ENCODE measurements at places on chromosomes 7 and 10.

DNA sequence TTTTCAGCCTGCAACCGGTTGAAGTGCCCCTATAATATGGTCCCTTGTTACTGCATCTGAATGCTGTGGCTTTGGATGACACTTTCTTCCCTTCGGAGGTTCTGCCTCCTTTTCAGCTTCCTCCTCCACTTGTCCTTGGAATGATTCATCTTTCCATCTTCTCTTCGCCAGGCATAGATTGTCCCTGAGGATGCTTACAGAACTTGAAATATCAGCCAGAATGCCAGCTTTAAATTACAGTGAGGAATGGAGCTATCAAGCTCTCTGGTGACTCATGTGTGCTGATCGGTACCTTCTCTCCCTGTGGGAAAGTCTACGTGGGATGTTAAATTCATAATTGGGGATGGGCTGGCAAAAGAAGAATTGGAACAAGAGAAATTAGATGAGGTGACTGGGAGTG lies 45.9 kb upstream of the PDK4 start:
- DNase-seq: no peak

DNA sequence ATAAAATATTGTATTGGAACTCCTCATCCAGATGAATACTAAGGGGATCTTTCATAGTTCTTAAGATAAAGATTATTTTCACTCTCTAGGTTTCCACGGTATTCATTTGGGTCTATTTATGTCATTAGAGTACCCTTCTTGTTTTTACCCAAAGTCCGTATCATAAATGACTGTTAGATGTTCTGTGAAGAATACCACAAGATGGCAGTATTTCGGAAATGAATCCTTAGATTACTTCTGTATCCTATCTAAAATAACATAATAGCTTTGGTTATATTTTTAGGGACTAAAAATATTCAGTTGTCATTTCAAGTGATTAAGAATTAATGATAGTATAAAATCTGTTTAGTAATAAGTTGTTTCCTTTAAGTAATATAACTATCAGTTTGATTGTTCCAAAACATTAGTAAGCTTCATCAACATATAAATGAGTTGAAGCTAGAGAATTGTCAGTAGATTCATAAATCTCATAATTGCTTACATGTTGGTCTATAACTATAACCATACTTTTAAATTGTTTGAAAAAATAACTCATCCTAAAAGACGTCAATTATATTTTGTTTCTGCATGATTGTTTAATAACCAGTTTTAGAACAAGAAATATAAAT lies 337.5 kb upstream of the KCND2 start:
- peak; percentile 53 for DNase-seq

DNA sequence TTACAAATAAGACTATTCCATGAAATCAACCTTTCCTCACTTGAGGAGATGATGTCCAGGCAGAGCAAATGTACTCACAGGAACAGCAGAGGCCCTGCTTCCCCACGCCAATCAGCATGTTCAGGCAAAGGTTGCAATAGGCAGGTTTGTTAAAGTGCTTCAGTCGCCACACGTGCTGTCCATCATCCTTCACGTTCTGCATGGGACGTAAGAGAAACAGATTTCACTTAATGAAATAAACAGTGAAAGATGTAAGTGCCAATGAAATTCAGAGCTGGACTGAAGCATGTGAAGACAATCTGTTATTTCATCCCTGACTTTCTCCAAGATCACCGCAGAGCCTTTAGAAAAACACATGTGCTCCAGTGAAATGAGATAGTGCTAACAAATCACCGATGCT lies 217.4 kb downstream of the DGKB start:
- DNase-seq: no peak

DNA sequence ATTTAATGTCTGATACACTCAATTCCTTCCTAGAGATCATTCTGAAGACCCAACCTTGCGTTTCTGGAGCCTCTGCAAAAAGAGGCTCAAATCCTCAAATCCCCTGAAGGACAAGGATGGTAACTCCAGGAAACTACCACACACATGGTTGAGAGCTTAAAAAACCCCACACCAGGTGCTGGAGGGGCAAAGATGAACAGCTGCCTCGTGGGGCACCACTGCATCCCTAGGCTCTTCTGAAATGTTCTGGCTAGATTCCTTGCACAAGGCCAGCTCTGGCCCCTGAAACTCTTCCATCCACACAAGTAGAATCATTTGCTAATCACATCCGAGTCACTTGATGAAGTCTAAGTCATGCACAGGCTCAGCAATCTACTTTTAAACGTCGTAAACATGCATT lies 286.6 kb downstream of the ELMO1 start:
- no peak for DNase-seq

DNA sequence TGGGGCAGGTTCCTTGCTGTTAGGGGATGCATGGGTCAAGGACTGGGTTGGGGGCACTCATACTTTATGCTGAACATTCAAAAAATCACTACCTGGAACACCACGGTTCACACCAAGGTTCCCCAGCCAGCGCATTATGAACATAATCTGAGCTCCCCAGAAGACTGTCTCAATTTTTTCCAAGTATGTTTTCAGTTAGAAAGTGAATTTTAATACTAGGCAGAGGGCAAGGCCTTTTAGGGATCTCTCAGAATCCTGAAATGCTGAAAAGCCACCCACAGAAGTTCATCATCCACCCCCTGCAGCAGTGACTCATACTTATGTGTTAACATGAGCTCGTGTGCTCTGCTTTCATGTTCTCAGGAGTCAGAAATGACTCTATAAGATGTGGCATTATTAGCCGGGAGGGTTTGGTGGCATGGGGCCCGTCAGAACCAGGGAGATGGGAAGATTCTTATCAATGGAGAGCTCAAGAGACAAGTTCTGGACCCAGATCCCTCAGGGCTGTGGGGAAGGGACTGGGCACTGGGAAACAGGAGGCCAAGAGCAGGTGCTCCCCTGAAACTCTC lies 185.2 kb upstream of the ITGB1 start:
- DNase-seq: no peak

DNA sequence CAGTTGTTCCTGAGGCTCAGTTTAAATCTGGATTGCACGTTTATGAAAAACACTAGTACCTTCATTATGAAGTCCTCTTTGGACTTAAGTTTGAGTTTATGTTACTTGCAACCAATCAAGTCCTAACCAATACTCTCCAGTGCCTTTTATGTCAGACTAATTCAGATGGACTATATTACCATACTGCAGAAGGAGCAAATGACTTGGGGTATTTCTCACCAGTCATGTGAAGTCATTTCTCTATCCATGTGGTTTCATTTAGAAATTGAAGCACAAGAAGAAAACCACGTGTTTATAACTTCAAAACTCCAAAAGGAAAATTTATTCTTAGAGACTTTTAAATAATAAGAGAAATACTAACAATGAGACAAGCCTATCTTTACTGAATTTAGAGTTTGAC lies 201.6 kb downstream of the MBL2 start:
- no peak for DNase-seq

DNA sequence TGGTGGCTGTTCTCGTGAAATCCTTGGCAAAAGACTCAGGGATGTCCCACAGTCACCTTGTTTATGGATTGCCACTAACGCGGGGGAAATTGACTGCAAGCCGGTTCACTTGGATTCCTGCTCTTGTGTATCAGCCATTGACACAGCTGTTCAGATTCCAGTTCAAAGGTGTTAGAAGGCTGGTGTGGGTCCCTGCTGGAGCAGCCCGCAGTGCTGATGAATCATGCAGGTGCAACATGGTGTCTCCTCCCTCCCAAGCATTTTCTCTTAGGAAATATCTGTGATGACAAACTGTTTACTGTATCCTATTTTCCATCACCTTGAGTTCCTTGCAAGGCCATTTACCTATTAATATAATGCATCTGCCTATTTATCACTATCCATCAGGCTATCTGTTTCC lies 170.1 kb downstream of the GATA3 start:
- DNase-seq: no peak

DNA sequence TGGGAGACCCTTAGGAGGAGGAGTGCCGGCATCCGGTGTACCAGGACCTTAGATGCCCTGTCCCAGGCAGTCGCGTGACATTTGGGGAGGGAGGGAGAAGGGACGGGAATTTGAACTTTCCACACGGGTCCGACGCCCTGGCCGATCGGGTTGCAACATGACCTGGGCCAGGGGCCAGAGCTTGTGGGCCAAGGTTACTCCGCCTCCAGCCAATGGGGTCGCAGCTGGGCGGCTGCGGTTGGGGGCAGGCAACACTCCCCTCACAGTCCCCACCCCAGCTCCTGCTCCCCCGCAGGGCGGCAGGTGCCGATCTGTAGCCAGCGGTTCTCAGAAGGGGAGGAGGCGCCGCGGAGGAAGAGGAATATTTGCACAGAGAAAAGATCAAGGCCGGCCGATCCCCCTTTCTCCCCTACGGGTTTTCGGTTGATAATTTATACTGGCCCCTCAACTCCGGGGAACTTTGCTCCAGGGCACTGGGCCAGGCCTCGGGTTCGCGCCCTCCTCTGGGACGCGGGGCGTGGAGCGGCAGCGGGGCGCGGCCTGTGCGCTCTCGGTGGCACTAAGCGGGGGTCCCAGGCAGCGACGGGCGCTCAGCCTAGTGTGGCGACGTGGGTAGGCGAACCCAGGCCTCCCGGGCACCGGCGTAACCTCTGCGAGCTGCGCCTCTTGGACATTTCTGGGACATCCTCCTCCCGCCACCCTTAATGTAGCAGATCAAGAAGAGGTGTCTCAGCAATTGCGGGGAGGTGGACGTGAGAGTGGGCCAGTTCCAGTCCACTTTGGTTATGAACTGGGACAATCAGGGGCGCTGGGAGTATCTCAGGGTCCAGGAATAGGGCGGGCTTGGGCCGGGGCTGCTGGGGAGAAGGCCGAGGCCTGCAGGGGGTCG lies 1.2 kb downstream of the MLXIPL start:
- no peak for DNase-seq

- DNase-seq: no peak
Observed at GRCh38 chr10:124601431-124602120, 140.0 kb downstream of the LHPP start.

GRCh38 chr10:14659626-14660196 lies 115.0 kb downstream of the FAM107B start:
- peak; percentile 37 for DNase-seq

DNA sequence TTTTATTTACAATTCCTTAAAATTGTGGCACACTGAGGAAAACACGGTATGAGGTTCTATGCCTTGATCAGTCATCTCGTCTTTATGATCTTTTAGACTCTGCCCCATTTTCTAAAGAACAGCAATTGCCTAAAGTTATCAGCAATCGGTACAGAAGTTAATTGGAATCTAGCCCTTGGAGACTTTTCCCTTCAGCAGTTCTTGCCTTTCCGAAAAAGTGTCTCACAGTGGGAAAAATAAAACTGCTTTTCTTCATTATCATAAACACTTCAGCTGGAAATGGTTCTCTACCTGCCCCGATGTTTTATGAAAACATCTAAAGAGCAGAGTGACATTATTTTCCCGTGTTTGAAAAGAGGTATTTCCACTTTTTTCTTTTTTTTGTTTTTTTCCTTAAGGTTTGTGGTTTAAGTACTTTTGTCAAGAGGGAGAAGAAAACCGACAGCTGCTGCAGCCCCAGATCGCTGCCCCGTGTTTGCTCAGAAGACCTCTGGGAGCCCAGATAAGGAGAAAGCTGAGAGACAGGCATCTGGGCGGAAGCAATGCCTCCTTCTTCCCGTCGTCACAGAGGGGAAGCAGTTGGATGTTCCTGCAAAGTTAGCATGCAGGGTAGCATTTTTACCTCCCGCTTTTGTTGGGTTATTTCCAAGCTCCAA lies 149.7 kb downstream of the FRMD4A start:
- no peak for DNase-seq

- no peak for DNase-seq
Observed at GRCh38 chr7:51274955-51275354, 41.7 kb downstream of the COBL start.

DNA sequence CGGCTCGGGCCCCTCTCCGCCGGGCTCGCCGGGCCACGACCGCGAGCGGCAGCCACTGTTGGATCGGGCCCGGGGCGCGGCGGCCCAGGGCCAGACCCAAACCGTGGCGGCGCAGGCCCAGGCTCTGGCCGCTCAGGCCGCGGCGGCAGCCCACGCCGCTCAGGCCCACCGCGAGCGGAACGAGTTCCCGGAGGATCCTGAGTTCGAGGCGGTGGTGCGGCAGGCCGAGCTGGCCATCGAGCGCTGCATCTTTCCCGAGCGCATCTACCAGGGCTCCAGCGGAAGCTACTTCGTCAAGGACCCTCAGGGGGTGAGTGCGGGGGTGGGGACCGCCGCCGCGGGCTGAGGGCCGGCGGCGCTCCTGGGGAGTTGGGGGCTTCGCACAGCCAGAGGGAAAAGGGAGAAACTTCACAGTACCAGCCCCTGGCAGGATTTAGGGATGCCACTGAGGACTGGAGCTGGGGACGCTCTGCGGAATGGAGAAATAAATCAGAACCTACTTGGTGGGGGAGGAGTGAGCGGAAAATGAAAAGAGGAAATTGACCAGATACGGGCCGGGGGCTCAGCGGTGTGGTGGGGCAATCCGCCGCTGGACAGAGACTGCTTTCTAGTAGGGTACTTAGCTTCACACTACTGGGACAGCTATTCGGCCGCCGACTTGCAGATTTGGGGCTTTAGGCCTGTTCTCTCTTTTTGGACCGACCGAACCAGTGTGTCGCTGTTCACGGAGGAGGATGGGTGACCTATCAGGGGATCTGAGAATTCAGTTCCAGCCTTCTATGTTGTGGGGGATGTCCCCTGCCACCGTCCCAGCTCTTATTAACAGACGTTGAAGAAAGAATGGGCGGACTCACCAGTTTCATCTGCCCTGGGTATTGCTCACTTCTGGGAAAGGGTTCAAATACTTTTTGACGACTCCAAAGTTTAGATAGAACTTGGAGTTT lies 669 bp downstream of the PI4K2A start:
- peak; percentile 50 for DNase-seq

DNA sequence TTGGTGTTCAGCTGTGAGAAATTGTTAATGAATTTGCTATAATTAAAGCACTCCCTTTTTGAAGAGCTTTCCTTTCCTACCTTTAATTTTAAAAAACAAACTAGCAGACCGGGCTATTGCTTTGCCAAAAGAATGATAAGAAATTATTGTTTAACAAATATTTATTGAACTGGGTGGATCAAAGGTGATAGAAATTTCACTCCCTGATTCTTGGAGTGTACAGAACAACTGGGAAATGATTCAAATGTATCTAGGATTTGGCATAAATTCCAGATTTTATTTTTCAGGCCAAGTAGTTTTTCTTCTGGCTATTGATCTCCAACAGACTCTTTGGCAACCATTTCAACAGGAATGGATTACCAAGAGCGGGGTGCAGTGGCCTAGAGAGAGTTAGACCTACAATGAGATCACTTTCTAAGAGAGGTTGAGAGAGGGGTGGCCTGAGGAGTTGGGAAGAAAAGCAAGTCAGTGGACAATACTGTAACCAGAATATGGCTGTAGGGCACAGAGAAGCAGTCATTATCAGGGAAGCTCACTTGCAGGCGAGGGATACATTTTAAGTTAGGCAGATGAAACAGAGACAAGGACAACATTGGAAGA lies 71.9 kb downstream of the PLXDC2 start:
- no peak for DNase-seq

GRCh38 chr7:14835384-14835783 lies 67.2 kb downstream of the DGKB start:
- DNase-seq: peak; percentile 21

GRCh38 chr10:59240582-59241183 lies 64.2 kb downstream of the PHYHIPL start:
- peak; percentile 74 for DNase-seq

- no peak for DNase-seq
Observed at GRCh38 chr10:85413570-85413969, 953.0 kb downstream of the GRID1 start.

Measured in stomach (tissue), 19 donors.